ENCODE measurements at places on chromosomes 5 and 9.
A peak's percentile ranks its signal among the peaks of the same experiment; 100 is the strongest.

- DNase-seq = no peak
Measured at GRCh38 chr9:121592265-121592664, 59.2 kb upstream of the DAB2IP start.

- no peak for DNase-seq
Measured at GRCh38 chr5:138182808-138183207, 3.9 kb downstream of the KIF20A start.

- DNase-seq = no peak
Measured at GRCh38 chr5:32802764-32803163, 91.6 kb downstream of the NPR3 start.

GRCh38 chr5:133930061-133930812 lies 38.2 kb downstream of the C5orf15 start:
- no peak for DNase-seq

DNA sequence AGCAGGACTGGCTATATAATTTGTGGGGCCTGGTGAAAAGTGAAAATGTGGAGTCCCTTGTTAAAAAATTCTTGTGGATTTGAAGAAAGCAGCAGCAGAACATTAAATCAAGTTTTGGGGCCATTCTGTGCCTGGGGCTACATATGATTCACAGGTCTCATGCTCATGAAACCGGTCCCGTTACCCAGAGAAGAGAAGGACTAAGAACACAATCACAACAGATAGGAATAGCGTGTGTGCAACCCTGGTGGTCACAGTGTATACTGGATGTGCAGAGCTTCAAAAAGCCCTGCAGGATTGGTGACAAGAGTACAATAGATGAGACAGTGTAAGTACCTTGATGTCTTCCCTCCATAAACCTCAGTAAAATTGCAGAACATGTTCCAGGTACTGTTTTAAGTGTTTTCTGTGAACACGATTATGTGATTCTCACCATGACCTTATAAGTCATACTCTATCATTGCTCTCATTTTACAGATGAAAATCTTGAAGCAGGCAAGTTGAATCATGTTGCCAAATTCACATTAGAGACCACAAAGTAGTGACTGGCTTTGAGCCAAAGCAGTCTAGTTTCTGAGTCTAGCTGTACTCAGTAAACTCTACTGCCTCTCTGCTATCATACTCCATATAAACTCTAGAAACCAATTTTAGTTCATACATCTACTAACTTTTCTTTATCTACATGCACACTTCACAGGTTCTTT lies 636.5 kb downstream of the TAF11L14 start:
- no peak for DNase-seq

- DNase-seq = no peak
Measured at GRCh38 chr5:119398727-119399466, 43.1 kb downstream of the TNFAIP8 start.

GRCh38 chr5:126139773-126140172 lies 283.4 kb upstream of the GRAMD2B start:
- DNase-seq = peak; percentile 34

DNA sequence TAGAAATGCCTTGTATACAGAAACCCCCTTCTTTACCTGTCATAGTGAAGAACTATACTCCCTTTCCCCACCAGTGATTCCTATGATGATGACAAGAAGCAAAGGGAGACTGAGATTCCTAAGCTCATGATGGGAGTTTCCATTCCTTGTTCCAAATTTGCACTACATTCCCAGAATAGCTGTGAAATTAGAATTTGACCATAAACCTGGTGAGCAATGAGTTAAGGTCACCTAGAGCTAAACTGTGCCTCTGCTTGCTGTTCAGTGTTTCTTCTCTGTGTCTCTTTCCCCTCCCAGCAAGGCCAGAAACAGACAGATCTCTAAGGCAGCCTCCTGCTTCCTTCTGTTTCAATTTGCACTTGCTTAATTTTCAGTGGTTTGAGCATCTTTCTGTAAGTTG lies 332.1 kb downstream of the PIK3R1 start:
- DNase-seq = no peak

GRCh38 chr5:15748266-15748665 lies 248.3 kb downstream of the FBXL7 start:
- no peak for DNase-seq

GRCh38 chr5:128949847-128950546 lies 15.3 kb upstream of the SLC27A6 start:
- DNase-seq = no peak

- no peak for DNase-seq
Measured at GRCh38 chr5:137399911-137400310, 99.2 kb downstream of the SPOCK1 start.

GRCh38 chr5:131230406-131230805 lies 33.4 kb upstream of the CDC42SE2 start:
- DNase-seq = no peak

GRCh38 chr5:38718771-38719391 lies 126.9 kb upstream of the OSMR start:
- DNase-seq = no peak

DNA sequence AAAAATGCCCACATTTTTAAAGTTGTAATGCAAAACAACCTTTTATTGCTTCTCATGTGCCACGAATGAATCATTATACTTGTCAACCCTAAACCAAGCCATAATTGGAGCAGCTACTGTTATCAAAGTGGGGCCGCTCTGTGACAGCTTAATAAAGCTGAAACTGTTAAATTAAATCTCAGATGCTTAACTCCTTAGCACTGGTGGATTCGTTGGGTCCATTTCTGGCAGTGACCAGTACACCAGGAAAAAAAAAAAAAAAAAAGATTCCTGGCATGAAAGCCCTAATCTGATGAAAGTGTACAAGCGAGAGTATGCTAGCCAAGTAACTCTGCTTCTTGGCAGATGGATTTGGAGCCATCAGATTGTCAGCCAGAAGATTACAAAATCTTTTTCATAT lies 164.8 kb downstream of the ZSWIM6 start:
- peak; percentile 30 for DNase-seq

DNA sequence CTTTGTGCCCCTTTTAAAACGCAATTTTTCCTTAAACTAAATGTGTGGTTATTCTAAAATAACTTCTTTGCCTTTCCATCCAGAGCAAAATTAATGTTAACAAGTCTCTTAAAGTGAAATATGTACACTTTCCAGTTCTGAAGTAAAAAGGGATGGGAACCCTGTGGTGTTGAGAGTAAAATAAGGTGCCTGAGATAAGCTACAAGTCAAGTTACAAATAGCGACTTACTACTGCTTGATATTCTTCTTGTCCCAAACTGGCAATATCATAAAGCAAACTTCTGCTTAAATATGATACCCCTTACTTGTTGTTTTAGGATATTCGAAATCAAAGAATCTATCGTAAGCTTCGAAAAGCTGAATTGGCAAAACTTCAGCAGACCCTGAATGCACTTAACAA lies 18.3 kb upstream of the F2R start:
- DNase-seq = no peak

DNA sequence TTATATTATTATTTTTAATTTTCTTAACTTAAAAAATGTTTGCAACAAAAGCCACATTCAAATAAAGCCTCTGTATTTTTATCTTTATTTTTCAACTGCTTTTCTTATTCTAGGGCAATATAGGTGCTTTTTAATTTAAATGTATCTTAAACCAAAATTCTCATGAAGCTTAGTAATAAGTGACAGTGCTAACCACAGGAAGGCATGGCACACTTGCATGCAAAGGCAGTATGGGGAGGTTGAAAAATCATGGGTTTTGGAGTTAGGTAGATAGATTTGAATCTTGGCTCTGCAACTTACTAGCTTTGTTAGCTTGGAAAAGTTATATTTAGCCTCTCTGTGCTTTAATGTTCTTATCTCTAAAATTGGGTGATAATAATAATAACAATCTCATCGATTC lies 458.0 kb downstream of the DMAC1 start:
- no peak for DNase-seq

GRCh38 chr9:14418301-14418940 lies 104.5 kb upstream of the NFIB start:
- no peak for DNase-seq

DNA sequence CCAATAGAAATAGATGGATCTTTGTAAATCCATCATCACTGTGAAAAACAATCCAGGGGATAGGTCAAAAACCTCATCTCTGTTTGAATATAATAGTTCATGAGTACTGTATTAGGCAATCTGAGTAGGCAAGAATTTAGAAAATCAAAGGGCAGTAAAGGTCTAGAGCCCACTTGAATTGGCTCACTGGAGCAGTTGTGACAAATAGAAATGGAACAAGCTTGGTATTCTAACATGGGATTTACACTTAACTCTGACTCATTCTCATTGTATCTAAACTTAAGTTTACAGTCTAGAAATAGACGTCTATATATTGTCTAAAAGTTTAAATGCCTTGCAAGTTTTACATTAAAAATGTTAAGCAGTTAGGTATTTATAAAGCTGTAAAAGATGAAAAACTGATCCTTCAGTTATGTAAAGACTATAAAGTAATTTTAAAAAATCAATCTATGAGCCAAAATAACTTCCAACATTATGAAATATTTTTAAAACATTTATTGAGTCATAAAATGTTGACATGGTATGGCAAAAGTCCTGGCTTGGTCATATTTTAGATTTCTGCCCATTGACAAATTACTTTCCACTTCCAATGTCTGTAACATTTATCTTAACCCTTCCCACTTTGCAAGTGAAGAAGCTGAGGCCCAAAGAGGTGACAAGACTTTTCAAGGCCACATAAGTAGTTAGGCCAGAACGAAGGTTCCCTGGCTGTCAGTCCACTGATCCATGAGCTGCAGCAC lies 203.7 kb upstream of the NREP start:
- DNase-seq = no peak

DNA sequence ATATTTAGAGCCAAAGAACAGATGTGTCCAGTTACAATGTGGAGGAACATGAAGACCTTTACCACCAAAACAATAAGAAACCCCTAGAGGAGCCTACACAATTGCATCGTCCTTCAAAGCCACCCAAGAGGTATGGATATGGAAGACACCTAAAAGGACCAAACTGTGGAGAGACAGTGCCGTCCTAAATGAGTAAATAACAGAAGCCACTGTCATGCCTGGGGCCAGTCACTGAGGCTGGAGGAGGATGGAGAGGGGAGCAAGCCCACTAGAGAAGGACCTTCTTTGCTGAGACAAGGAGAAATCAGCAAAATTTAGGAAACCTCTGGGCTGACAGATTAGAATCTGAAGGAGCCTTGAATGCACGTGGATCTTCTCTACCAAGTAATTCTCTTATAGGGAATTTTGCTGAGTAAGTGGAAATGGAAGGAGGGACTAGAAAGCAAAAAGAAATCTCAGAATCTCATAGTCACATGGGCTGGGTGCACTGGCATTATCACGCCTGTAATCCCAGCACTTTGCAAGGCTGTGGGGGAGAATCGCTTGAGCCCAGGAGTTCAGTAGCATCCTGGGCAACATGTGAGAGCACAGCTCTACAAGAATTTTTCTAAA lies 27.6 kb downstream of the PLEKHG4B start:
- no peak for DNase-seq

DNA sequence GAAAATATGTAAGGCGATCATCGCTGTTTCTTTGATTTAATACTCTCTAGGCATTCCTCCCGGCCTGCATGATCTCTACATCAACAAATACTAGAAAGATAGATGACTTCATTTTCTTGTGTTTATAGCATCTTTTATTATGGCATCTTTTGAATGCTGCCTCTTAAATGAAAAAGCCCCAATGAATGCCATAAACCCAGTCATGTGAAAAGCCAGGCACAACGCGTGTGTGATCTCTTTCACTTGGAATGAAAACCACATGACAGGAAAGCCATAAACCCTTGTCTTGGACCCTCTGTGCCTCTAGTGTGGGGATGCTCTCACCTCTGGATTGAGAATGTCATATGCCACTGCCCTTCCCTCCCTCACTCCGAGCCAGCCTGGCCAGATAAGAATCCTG lies 476.2 kb downstream of the SEMA5A start:
- DNase-seq = no peak

DNA sequence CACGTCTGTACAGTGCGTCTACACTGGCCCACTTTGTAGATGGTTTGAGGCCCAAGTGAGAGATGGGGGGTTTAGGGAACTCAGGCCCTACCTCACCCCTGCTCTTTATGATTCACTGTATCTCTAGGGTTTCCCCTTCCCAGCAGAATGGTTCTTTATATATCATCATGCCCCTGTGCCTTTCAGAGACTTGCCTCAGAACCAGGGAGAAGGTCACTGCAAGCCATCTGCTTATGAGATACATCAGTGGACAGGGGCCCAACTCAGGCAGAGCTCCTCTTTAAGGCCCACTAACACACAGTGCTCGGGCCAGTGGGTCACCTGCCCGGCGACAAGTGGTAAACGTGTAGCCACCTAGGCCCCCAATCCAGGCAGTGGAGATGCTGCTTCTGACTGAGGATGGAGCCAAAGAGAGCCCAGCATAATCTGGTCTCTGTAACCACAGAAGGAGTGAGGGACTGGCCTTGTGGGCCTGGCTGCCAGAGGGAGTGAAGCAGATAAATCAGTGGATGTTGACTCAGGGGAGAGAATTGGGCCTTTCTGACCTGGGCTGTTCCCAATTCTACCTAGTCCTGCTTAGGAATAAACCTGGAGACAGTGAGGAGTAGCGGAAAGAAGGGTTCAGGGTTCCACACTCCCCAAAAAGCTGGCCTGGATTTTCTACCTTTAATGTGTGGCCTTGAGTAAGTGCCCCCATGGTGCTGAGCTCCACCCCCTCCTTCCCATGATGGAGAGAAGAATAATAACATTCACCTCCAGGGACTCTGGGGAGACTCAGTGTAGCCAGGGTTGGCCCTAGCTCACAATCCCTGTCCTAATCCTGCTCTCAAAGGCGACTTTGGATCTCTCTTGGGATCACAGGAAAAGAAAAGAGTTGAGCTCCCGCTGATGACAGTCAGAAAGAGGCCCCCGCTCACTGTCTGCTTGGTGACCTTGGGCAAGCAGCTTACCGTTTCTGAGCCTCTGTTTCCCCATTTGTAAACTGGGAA lies 2.8 kb upstream of the DUSP1 start:
- DNase-seq = no peak

DNA sequence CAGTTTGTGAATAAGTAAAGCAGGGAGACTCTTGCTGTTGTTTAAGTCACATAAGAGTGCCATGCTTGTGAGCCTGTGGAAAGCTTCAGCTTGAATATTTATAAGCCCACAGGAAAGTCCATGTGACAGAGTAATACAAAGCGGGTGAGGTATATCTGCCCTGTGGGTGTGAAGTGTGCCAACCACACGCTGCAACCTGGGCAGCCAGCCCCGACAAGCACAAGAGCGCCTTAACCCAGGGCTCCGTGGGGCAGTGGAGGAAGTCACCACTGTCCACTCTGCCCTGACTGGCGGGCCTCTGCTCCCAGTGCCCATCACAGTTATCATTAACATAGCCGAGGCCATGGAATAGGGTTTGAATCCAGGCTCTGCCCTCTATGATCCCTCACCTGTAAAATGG lies 132.2 kb downstream of the SCAMP1 start:
- no peak for DNase-seq

DNA sequence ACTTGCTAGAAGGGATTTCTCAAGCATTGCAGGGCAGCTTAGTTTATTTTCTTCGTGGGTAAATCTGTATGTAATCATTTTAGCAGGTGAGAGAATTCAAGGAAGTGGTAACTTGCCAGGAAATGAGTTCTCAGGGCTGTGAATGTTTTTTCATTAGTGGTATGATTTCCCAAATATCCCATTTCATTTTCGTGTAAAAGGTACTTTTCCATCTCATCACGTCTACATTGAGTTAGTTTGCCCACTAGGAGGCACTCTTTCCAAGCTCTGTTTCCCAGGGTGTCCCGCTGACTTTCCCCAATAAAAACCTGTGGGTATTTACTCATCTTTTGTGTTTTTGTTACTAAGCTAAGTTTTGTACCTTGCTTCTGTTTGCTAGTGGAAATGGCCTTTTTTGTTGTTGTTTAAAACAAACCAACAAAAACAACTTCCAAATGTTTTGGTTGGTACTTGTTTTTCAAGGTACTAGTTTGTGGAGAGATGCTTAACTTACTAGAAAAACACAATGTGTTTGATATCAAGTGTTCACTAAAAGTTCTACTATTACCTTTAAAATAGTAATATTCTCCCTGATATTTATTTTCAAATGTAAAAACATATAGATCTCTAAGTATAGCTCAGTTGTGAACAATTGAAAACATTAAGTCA lies 373.6 kb downstream of the ADGRV1 start:
- peak; percentile 38 for DNase-seq

Data from retina (tissue), 1 donor.